Cortex of kidney (tissue), 1 donor: ENCODE measurements at places on chromosomes 4 and X.

GRCh38 chrX:80285131-80285773, 135.0 kb upstream of the TENT5D start:
- no peak for DNase-seq

- no peak for DNase-seq
Observed at GRCh38 chr4:45897946-45898585, 225.8 kb downstream of the GABRG1 start.

- DNase-seq = no peak
Observed at GRCh38 chrX:129779747-129780146, at the start of gene SASH3. Gene SASH3 (plus strand): TSS chrX:129779949. CDS start chrX:129780098, 149 bp downstream.

DNA sequence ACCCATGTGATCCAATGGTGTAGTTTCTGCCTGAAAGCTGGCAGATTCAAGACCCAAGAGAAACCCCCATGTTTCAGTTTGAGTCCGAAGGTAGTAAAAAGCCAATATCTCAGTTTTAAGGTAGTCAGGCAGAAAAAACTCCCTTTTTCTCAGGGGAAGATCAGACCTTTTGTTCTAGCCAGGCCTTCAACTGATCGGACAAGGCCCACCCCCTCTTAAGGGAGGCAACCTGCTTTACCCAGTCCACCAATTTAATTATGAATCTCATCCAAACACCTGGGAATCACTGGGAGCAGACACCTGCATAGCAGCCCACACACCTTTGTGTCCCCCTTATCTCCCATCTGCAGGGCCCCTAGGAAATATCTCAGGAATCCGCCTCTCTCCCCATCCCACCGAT, 322.0 kb downstream of the STK32B start:
- no peak for DNase-seq

GRCh38 chr4:6324999-6325787, 55.5 kb downstream of the WFS1 start:
- DNase-seq = no peak
